ENCODE measurements at places on chromosomes 3 and 15.

- no peaks in the 10 kb centered on the region for H3K4me1 ChIP-seq
- no peak overlapping the region for H3K4me3 ChIP-seq
- no peaks in the 10 kb centered on the region for H3K27me3 ChIP-seq
- H3K27ac ChIP-seq = no peak overlapping the region
Measured at GRCh38 chr3:77623500-77623899, 583.6 kb downstream of the ROBO2 start.

DNA sequence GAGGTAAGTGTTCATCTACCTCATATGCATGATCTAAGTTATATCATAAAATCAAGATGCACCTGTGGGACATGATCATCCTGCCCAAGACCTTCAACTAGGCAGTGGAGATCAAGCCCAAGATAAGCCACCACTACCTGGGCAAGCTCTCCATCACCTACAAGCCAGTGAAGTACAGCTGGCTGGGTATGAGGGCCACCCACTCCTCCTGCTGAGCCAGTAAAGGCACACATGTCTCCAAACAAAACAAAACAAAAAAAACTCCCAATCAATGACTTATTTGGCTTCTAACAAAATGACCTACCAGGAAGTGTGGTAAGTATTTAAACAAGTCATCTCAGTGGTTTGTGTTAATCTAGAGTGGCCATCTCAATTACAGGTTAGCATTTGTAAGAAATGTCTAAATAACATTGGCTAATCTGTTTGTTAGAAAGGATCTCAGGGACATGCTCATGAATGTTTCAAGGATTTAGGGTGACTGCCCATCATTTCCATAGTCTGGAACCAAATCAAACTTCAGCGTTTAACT lies 3.1 kb downstream of the PAQR9 start:
- H3K4me3 ChIP-seq = no peak overlapping the region
- peaks cover 8% of the 10 kb centered on the region for H3K27me3 ChIP-seq
- DNase-seq = no peak
- H3K27ac ChIP-seq = no peak overlapping the region

GRCh38 chr3:107806536-107806935 lies 283.8 kb downstream of the BBX start:
- H3K4me3 ChIP-seq = no peak overlapping the region
- DNase-seq = no peak
- no peaks in the 10 kb centered on the region for H3K4me1 ChIP-seq
- H3K27ac ChIP-seq = no peak overlapping the region

GRCh38 chr3:148087601-148088371 lies 609.9 kb upstream of the AGTR1 start:
- no peaks in the 10 kb centered on the region for H3K4me1 ChIP-seq
- DNase-seq = no peak
- H3K36me3 ChIP-seq = no peaks in the 10 kb centered on the region
- H3K27ac ChIP-seq = no peak overlapping the region

GRCh38 chr3:127273206-127273605 lies 14.6 kb downstream of the PRR20G start:
- no peak for DNase-seq
- no peaks in the 10 kb centered on the region for H3K36me3 ChIP-seq
- H3K4me3 ChIP-seq = no peak overlapping the region

DNA sequence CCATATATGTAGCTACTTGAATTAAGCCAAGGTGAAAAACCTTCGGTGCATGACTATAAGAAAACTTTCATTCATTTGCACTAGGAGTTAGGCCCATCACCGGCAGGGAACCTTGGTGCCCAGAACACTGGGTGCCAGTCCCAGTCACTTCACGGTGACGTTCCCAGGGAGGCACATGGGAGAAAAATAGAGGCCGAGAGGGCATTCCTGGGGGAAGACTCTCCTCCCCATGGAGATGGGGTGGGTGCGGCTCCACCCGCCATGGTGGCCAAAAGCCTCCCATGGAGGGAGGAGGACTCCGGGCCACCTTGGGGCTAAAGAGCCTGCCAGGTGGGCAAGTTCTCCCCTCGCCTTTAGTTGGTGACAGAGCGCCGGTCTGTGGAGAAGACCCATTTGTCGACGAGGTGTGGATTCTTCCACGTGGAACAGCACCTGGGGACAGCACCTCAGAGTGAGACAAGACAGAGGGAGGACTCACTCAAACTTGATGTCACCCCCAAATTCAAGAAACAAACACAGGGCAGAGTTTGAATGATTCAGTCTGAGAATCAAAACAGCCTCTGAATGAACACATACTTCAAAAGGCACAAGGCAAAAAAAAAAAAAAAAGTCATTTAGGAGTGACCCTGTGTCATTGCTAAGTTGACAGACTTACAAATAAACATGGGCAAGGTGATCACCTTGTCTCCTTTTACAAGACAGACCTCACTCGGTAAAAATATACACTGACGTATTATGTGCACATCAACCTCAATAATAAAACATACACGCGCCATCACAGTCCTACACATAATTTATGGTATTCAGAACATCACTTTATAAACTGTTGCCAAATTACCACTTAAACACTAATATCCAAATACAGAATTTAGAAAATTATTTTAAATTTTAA lies 38.6 kb downstream of the ZXDC start:
- no peak overlapping the region for H3K27ac ChIP-seq
- no peaks in the 10 kb centered on the region for H3K36me3 ChIP-seq
- DNase-seq = no peak

DNA sequence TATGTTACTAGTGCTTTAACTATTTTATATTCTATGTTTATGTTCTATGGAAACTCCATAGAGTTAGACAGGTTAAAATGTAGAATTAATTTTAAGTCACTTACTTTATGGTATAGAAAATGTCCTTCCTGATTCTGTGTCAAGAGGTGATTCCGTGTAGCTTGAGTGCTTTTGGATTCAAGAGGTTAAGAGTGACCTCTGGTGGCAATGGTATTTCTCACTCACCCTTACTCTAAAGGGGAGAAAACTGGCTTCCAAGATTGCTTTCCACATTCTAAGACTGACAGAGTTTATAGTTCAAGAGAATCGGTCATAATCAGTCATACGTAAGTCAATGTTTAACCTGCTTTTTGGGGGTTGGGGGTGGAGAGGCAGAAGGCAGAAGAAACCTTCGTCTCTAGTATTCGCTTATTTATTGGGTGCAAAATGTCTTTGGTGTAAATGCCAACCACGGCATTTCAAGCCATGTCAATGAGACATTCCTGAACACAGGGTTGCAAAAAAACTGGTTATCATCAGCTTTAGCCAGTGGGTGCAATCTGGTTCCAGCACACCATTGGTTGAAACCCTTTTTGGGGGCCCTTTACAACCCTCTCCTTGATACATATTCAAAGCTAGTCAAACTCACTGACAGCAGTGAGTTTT lies 92.0 kb upstream of the VGLL3 start:
- peak; percentile 50 for DNase-seq
- H3K27me3 ChIP-seq = no peaks in the 10 kb centered on the region
- H3K27ac ChIP-seq = no peak overlapping the region
- H3K36me3 ChIP-seq = no peaks in the 10 kb centered on the region

- DNase-seq = no peak
- peaks cover 6% of the 10 kb centered on the region for H3K4me1 ChIP-seq
- H3K4me3 ChIP-seq = no peak overlapping the region
- H3K27me3 ChIP-seq = peaks cover 13% of the 10 kb centered on the region
- no peaks in the 10 kb centered on the region for H3K36me3 ChIP-seq
Measured at GRCh38 chr3:32815841-32816438, 1.9 kb upstream of the TRIM71 start.

DNA sequence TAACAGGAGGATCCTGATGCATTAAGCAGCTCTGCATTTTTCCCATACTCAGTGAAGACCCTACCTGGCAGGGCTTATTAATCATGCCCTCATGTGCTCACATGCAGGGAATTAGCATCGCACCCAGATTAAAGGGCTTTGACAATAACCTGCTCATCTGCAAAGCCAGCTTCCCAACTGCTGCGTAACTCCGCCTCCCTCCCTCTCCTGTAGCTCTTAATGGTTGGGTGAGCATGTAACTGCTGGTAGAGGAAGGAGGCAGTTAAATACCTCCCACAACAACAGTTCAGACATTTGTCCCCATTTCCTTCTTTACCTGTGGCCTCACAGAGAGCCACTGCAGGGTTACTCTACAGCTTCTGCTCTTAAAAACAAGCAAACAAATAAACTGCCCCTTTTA lies 203.6 kb upstream of the WNT5A start:
- DNase-seq = no peak

GRCh38 chr3:53122933-53123305 lies 7.3 kb downstream of the RFT1 start:
- H3K27me3 ChIP-seq = no peaks in the 10 kb centered on the region
- H3K27ac ChIP-seq = no peak overlapping the region
- no peak overlapping the region for H3K4me3 ChIP-seq
- DNase-seq = no peak

- no peaks in the 10 kb centered on the region for H3K4me1 ChIP-seq
- no peak for DNase-seq
- no peak overlapping the region for H3K27ac ChIP-seq
- no peak overlapping the region for H3K4me3 ChIP-seq
- H3K36me3 ChIP-seq = no peaks in the 10 kb centered on the region
Measured at GRCh38 chr3:42317137-42317536, 51.2 kb upstream of the CCK start.

GRCh38 chr3:72977060-72977808 lies 19.4 kb upstream of the PPP4R2 start:
- H3K36me3 ChIP-seq = no peaks in the 10 kb centered on the region
- H3K4me3 ChIP-seq = no peak overlapping the region
- H3K4me1 ChIP-seq = no peaks in the 10 kb centered on the region

DNA sequence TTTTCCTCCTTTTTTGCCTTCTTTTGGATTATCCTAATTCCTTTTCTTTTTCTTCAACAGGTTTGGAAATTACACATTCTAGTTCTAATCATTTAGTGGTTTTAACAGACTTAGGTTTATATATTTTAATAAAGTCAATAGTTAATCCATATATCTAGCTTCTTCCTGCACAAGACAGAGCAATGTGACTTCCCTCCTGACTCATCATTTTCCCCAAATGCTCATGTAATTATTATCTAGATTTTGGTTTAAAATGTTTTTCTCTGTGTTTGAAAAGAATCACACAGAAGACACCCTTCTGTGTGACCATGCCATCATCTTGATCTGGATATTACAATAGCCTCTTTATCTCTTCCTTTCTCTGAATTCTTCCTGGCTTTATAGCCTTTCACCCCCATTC lies 28.6 kb upstream of the SSR3 start:
- no peaks in the 10 kb centered on the region for H3K27me3 ChIP-seq
- H3K4me1 ChIP-seq = no peaks in the 10 kb centered on the region
- no peak for DNase-seq
- no peak overlapping the region for H3K4me3 ChIP-seq
- H3K27ac ChIP-seq = no peak overlapping the region
- H3K36me3 ChIP-seq = no peaks in the 10 kb centered on the region

DNA sequence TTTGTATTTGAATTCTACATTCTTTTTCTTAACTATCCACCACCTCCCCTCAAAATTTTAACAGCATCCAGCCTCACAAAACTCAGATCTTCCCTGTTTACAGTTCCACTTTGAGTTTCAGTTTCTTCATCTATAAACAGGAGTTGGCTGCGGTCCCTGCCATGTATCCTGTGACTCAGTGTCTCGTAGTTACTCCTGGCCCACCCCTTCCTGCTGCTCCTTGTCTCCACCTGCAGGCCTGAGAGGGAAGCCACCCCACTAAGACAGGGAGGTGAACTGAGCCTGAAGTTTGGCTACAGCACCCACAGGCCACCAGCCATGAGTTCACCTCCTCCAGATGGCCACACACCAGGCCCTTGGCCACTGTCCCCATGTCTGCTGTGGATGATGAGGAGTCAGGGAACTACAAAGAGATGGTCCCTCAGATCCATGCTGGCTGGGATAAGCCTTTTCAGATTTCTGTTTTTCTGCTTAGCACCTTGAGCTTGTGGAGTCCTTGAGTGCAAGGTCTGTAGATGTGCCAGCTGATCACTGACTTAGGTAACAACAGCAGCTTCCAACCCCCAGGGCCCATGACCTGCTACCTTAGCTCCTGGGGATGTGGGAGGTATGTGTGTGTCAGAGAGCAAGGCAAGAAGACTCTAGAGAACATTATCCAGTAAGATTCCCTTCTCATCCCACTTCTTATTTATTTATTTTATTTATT lies 37.5 kb downstream of the CD86 start:
- no peaks in the 10 kb centered on the region for H3K27me3 ChIP-seq
- H3K36me3 ChIP-seq = no peaks in the 10 kb centered on the region
- H3K27ac ChIP-seq = no peak overlapping the region
- peak; percentile 11 for DNase-seq
- no peaks in the 10 kb centered on the region for H3K4me1 ChIP-seq

DNA sequence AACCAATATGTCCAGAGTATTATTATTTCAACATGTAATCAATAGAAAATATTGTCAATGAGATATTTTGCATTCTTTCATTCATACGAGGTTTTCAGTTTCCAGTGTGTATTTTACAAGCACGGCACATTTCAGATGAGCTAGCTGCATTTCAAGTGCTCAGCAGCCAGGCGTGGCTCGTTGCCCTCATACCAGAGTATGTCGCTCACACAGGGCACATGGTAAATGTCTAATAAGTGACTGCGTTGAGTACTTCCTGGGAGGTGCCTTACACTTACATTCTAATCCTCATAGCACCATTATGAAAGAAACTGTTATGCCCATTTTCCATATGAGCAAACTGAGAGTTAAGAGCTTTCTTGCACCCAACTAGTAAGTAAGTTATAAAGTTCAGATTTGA lies 47.4 kb downstream of the TMEM266 start:
- no peaks in the 10 kb centered on the region for H3K4me1 ChIP-seq
- DNase-seq = no peak
- no peak overlapping the region for H3K27ac ChIP-seq
- H3K36me3 ChIP-seq = no peaks in the 10 kb centered on the region

GRCh38 chr3:152241142-152242017 lies 27.3 kb upstream of the MBNL1 start:
- H3K27me3 ChIP-seq = no peaks in the 10 kb centered on the region
- H3K4me3 ChIP-seq = no peak overlapping the region
- H3K36me3 ChIP-seq = no peaks in the 10 kb centered on the region
- no peaks in the 10 kb centered on the region for H3K4me1 ChIP-seq

- H3K27ac ChIP-seq = peak overlapping the region; percentile 70
- no peaks in the 10 kb centered on the region for H3K27me3 ChIP-seq
Measured at GRCh38 chr3:195907684-195907933, 742 bp downstream of the TNK2 start.

GRCh38 chr3:29934751-29935150 lies 653.9 kb downstream of the RBMS3 start:
- H3K4me1 ChIP-seq = no peaks in the 10 kb centered on the region
- DNase-seq = no peak
- H3K4me3 ChIP-seq = no peak overlapping the region
- no peak overlapping the region for H3K27ac ChIP-seq

GRCh38 chr3:153852355-153852754 lies 268.8 kb upstream of the ARHGEF26 start:
- H3K36me3 ChIP-seq = no peaks in the 10 kb centered on the region
- no peaks in the 10 kb centered on the region for H3K27me3 ChIP-seq
- H3K4me1 ChIP-seq = no peaks in the 10 kb centered on the region
- no peak for DNase-seq

GRCh38 chr15:20355256-20355868 lies 186.2 kb downstream of the GOLGA6L6 start:
- H3K27ac ChIP-seq = no peak overlapping the region
- no peak overlapping the region for H3K4me3 ChIP-seq
- no peaks in the 10 kb centered on the region for H3K36me3 ChIP-seq
- no peaks in the 10 kb centered on the region for H3K4me1 ChIP-seq
- DNase-seq = no peak

GRCh38 chr3:21859124-21860081 lies 108.4 kb upstream of the ZNF385D start:
- no peaks in the 10 kb centered on the region for H3K4me1 ChIP-seq
- no peak overlapping the region for H3K4me3 ChIP-seq
- no peak overlapping the region for H3K27ac ChIP-seq

GRCh38 chr3:149967086-149967685 lies 3.5 kb downstream of the PFN2 start:
- DNase-seq = no peak
- no peaks in the 10 kb centered on the region for H3K36me3 ChIP-seq
- no peak overlapping the region for H3K27ac ChIP-seq
- peaks cover 4% of the 10 kb centered on the region for H3K4me1 ChIP-seq
- no peaks in the 10 kb centered on the region for H3K27me3 ChIP-seq
